CD4-positive, alpha-beta T cell treated with Interleukin-2 at 100 ng/mL for 4 hours (primary cell): ENCODE measurements at places on chromosomes 6 and 20.

- no peak for DNase-seq
Measured at GRCh38 chr6:3844097-3844463, 5.1 kb upstream of the FAM50B start.

GRCh38 chr6:11200356-11200755 lies 32.1 kb downstream of the NEDD9 start:
- DNase-seq: no peak

DNA sequence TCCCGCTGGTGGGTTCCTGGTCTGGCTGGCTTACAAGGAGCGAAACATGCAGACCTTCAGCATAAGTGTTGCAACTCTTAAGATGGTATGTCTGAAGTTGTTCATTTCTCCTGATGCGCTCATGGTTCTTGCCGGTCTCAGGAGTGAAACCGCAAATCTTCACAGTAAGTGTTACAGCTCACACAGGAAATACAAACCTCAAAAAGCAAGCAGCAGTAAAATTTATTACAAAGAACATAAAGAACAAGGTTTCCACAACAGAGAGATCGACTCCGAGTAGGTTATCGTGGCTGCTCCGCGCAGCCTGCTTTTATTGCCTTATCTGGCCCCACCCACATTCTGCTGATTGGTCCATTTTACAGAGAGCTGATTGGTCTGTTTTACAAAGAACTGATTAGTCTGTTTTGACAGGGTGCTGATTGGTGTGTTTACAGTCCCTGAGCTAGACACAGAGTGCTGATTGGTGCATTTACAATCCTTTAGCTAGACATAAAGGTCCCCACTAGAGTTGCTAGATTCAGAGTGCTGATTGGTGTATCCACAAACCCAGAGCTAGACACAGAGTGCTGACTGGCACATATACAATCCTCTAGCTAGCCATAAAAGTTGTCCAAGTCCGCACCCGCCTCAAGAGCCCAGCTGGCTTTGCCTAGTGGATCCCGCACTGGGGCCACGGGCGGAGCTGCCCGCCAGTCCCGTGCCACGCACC lies 39.2 kb downstream of the TRIM27 start:
- DNase-seq: peak; percentile 87

- no peak for DNase-seq
Measured at GRCh38 chr6:98687752-98688151, 146.6 kb upstream of the POU3F2 start.

DNA sequence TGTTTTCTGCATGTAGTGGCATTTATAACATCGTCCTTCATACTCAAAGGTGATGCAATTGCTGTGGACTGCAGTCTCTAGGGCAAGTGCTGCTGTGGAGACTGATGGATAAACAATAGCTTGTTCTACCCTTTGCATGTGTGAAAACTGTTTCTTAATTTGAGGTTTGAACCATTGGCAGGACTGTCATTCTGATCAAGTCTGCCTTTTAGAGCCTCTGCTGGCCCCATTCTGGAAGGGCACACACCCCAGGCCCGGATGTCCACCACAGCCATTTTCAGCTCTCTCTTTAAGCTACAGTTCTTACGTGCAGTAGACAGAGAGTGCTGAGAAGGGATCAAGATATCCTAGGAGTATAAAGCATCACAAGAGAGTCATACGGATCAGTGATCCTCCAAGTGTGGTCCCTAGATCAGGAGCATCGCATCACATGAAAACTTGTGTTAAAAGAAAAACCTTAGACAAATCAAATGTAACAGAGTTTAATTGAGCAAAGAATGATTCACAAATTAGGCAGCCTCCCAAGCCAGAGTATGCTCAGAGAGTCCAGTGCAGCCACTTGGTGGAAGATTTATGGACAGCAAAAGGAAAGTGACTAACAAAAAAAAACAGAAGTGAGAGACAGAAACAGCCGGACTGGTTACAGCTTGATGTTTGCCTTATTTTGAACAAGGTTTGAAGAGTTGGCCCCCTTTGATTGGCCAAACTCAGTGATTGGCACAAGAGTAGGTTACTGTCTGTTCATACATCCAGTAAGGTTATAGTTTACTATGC lies 52.0 kb downstream of the FRK start:
- no peak for DNase-seq

DNA sequence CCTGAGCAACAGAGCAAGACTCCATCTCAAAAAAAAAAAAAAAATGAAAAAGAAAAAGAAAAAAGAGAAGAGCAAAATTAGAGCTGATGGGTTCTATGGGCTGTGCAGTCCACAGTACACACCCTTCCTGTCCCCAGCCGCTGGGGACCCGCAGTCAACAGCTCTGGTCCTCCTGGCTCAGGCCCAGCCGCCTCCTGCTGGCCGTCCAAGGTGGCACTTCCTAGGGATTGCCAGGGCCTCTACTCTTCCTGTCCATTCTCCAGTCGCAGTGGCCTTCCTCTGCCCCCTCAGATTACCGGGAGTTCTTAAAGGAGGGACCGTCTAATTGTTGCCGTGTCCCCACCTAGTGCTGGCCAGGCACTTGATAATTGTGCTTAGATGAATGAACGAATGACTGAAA lies 41.7 kb downstream of the TMEM242 start:
- no peak for DNase-seq
